ENCODE measurements at places on chromosomes 12 and 14.
A peak's percentile ranks its signal among the peaks of the same experiment; 100 is the strongest.

GRCh38 chr12:46266869-46267574, 1.8 kb downstream of the SLC38A1 start:
- DNase-seq: peak; percentile 48

DNA sequence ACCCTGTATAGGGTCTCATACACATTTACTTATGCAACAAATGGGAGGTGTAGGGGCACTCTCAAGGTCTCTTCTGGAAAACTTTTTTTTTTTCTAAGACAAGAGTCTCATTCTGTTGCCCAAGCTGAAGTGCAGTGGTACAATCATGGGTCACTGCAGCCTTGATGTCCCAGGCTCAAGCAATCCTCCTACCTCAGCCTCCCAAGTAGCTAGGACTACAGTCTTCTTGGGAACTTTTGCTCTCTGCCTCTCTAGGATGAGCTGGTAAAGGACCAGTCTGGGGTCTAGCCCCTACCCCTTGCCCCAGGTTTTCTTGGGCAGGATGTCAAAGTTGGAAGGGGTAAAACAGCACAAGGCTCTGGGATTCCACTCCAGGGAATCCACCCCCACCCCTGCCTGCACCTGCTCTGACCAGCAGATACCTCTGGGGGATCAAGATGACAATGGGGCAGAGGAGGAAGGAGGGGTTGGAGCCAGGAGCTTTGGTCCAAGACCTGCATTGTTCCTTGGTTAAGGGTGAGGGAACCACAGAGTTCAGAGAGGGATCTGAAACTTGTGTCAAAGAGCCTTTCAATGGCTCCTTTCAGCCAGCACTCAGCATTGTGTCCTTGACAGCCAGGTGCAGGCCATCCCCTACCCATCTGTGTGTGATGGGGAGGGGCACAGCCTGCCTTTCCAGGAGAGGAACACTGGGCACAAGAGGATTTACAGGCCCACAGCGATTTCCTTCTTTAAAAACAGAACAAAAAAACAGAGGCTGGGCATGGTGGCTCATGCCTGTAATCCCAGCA, 12.2 kb downstream of the CTDSP2 start:
- DNase-seq: no peak

GRCh38 chr12:19546027-19546426, 106.7 kb downstream of the AEBP2 start:
- DNase-seq: no peak

DNA sequence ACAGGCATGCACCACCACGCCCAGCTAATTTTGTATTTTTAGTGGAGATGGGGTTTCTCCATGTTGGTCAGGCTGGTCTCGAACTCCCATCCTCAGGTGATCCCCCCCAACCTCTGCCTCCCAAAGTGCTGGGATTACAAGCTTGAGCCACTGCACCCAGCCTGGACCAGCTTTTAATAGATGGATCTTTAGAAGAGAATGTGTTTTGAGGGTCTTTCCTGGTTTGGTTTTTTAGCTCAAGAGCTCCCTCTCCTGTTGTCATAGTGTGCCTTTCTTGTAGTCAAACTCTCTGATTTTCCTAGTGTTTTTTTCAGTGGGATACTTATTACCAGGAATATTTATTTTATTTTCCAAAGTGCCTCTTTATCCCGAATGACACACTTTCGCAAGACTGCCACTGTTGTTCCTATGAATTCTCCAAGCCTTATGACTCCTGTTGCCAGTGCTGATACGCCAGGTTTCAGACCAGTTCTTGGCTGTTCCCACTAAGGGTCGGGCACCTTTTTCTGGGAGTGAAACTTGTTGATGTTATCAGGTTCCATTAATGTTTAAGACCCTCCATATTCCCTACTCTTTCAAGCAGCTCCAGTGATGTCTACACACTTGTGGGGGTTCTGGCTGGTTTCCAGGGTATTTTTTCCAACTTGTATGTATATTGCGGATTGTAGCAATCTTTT, 31.5 kb upstream of the LIMA1 start:
- no peak for DNase-seq

Measured in activated CD4-positive, alpha-beta T cell treated with anti-CD3 and anti-CD28 coated beads for 1 hour (primary cell).